Spleen (tissue), 13 donors: ENCODE measurements at places on chromosomes 4 and X.

GRCh38 chr4:88467392-88467791 is 10.5 kb downstream of the HERC5 start:
- DNase-seq: no peak

DNA sequence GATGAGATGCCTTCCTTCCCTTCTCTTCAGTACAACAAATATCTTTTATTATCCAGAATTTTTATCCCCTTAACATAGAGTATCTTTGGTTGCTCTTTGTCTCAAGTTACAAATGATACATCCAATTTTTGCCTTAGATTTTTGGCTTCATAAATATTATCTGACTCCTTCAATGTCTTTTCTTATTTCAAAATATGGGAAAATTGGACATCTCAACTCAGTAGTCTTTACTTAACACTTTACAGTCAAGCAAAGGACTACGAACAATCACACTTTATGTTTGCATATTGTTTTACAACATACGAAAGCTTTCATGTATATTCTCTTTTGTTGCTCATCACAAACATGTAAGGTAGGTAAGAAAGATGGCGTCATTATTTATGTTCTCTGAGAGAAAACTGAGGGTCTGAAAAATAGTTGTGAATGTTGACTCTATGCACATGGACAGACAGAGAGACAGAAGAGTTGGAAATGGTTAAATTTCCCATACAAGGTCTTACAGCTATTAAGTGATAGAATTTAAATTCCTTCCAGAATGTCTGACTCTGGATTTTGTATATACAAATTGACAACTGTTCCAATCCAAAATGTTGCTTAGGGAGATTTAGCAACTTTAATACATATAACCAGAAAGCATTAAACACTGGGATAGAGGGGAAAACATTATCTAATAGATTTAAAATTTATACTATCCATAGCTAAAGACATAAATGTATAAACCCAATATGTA is 29.4 kb downstream of the DCHS2 start:
- DNase-seq: no peak

DNA sequence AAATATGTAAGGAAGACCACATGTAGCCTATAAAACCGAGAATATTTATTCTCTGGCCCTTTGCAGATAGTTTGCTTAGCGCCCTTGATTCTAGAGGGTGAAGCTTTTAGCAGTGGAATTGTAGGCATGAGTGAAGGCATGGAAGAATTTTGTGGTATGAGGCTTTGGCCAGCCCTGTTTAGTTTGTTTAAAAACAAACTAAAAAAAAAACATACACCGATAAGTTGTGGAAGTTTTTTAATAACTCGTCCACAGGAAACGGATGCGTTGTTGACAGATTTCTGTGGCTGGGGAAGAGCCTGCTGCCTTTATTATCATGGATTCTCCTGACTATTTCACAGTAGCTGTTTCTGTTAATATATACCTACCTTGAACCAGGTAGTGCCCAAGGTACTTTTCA is 194.7 kb upstream of the LNX1 start:
- no peak for DNase-seq

DNA sequence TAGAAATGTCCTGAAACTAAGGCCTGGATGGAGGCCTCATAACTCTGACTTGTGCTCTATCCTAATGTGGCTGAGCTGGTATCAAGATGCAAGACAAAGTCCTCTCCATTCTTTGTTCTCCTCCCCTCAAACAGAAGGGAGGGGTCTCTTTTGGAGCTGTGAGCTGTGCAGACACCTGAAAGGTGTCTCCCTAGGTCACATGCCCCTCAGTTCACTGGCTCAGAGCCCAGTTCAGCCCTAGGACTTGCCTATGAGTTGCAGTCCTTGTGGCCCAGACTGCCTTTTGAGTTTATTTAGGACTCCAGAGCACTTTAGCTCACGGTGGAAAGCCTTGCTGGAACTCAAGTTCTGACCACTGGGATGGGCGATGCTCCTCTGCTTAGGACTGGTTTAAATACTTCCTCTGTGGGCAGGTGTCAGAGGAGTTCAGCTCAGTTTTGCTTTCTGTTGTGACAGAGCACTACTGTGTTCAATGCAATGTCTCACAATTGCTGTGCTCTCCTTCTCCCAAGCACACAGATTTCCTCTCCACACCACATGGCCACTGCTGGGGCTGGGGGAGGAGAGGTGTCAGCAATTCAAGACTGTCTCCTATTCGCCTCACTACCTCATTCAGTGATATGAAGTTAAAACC is 84.8 kb upstream of the ZNF827 start:
- no peak for DNase-seq

GRCh38 chrX:132853040-132853439 is 105.4 kb downstream of the HS6ST2 start:
- no peak for DNase-seq

GRCh38 chr4:373062-373839 is 35.6 kb downstream of the ZNF141 start:
- DNase-seq: no peak

DNA sequence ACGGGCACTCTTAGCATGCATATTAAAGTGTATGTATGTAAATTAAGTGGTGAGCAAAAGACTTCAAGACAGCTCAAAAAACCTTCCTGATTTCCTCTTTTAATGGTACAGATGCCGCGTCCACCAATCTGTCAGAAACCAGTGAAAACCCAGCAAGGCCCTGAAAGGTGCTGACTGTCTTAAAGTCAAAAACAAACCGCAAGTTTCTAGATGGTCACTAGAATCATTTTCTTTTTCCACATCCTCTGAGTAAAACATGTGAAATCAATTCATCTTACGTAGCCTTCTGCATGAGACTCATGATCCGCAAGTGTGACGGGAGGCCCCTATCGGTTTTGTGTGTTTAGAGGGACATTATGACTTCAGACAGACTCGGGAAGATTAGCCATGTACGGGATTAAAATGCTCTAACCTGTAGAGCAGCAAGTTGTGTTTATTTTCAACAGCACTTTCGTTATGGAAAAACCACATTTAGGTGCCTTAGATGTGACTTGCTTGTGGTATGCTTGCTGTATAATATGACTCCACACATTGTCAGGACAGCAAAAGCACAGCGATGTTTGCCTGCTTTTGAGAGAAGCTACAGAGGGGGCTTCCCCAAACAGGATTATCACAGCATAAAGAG is 88.2 kb upstream of the STS start:
- DNase-seq: no peak

DNA sequence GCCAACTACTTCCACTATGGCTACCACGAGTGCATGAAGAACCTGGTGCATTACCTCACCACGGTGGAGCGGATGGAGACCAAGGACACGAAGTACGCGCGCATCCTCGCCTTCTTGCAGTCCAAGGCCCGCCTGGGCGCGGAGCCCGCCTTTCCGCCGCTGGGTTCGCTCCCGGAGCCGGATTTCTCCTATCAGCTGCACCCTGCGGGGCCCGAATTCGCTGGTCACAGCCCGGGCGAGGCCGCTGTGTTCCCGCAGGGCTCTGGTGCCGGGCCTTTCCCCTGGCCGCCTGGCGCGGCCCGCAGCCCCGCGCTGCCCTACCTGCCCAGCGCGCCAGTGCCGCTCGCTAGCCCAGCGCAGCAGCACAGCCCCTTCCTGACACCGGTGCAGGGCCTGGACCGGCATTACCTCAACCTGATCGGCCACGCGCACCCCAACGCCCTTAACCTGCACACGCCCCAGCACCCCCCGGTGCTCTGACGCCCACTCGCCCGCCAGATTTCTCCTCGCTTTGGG is 2.1 kb downstream of the HELT start:
- no peak for DNase-seq

- DNase-seq: no peak
Observed at GRCh38 chr4:103050736-103051436, 25.7 kb downstream of the SLC9B2 start.

- DNase-seq: no peak
Observed at GRCh38 chr4:20532116-20532790, 168.0 kb upstream of the PACRGL start.

- no peak for DNase-seq
Observed at GRCh38 chr4:168656055-168656660, 159.3 kb downstream of the PALLD start.

GRCh38 chrX:12981880-12982279 is 7.0 kb downstream of the TMSB4X start:
- no peak for DNase-seq

DNA sequence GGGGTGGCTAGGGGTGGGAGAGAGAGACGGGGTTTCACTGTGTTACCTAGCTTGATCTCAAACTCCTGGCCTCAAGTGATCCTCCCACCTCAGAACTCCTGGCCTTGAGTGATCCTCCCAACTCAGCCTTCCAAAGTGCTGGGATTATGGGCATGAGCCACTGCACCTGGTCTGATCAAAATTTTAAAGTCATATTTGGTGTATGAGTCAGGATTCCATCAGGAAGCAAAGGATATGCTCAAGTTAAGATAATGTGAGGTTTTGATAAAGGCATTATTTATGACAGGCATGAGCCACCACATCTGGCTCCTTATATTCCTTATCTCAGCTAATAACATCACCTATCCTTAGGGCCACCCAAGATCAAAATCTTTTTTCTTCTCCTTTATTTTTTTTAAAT is 182.0 kb downstream of the SLC4A4 start:
- no peak for DNase-seq

- no peak for DNase-seq
Observed at GRCh38 chr4:28444886-28445496, 1584.3 kb downstream of the STIM2 start.

DNA sequence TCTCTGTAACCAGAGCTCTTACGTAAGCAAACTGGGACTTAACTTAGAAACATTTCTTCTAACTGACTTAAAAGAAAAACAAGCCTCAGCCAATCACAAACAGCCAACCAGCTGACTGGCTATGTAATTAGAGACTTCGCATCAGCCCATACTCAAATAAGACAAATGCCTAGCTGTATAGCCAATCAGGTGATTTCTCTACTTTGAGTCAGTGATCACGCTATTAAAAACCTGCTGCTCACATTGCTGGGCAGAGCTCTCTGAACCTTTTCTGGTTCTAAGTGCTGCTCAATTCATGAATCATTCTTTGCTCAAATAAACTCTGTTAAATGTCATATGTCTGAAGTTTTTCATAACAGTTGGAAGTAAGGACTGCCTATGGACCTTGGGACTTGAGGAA is 9.9 kb upstream of the SMIM10L2A start:
- no peak for DNase-seq

DNA sequence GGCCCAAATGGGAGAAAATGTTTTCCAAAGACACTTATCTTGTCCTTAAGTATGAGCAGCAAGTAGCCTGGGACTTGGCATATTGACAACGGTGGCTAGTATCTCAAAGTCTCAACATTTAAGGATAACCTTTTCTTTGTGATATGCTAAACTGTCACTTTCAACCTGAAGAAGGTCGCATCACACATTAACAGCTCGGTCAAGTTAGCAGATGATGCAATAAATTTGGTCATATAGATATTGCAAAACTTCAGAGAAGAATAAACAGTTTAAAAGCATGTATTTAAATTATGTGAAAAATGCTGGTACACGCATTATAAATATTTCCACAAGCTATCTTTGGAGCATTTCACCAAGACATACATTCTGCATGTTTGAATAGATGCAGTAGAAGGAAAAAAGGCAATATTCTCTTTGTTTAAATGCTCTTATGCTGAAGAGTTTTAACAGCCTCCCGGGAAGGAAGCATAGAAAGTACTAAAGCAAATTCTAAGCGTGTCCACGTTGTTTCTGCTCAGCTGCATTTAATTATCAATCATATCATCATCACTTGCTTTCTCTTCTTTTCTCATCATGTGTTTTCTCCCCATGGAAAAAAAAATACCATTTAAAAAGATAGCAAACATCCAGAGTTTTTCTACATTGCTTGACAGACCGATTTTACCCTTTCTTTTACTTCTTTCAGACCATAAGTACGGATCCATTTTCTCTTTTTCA is 24.2 kb downstream of the ARHGAP6 start:
- no peak for DNase-seq

GRCh38 chr4:8671712-8672290 is 79.2 kb downstream of the CPZ start:
- peak; percentile 37 for DNase-seq

- DNase-seq: peak; percentile 85
Observed at GRCh38 chrX:107716118-107716684, 59.4 kb downstream of the TSC22D3 start.

GRCh38 chrX:16240231-16240905 is 73.1 kb downstream of the MAGEB17 start:
- DNase-seq: no peak

DNA sequence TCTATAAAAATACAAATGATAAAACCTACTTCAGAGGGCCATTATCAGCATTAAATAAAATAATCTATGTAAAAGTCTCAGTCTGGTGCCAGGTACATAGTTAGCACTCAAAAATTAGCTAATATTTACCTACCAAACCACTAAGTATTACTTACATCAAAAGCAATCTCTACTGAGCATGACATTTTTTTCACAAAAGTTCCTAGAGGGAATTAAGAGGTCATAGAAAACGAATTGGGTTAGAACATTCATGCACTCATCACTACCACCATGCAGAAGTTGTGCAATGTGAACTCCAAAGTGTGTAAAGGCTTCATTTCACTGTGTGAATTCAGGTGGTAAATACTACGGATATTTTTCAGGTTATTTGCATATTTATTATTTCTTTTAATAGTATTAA is 209.5 kb upstream of the FGF13 start:
- DNase-seq: no peak

- DNase-seq: peak; percentile 61
Observed at GRCh38 chr4:2331519-2332200, 69.8 kb upstream of the MXD4 start.

DNA sequence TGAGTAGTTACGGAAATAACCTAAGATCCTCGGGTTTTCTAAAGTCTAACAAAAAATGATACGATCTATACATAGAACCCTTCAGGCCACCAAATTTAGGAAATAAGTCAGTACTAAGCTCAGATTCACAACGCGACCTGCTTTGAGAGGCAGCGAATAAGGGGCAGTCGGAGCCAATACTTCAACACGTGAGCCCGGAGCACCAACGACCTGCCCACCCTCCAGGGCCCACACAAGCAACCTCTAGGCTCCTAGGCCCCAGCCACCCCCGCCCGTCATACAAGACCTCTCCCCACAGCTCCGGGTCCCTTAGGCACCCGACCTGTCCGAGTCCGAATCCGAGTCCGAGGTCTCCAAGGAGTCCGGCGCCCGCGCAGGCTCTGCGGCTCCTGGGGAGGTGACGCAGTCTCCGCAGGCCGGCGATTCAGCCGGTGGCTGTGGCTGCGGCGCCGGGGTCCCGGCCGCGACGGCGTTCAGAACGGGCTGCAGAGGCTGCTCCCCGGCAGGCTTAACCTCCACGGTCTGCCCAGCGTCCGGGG is 580 bp downstream of the NAF1 start:
- DNase-seq: peak; percentile 92

- no peak for DNase-seq
Observed at GRCh38 chr4:140097572-140097971, 56.4 kb downstream of the MAML3 start.

- DNase-seq: no peak
Observed at GRCh38 chrX:115894087-115894486, 276.5 kb upstream of the AGTR2 start.

DNA sequence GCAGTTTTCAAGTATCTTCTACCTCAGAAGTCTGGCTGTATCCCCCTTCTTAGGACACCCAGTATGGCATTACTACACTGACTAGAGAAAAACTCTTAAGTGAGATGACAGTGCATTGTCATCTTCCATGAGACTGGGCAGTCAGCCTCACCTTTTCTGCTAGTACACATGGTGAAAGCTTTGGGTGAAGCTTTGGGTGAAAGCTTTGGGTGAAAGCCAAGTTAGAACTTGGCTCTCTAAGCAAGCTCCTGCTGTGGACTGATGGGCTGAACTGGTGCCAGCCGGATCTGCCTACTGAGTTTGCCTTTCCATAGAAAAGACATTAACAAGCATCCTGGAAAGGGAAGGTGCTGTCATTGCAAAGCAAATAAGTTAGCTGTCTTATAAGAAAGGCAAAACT is 8.8 kb downstream of the EPHA5 start:
- no peak for DNase-seq
